Stimulated activated CD4-positive, alpha-beta T cell treated with anti-CD3 and anti-CD28 coated beads, Interleukin-1b, Interleukin-23, amount 100 ng/mL, for 24 hours (primary cell): ENCODE measurements at places on chromosomes 3 and 15.
A peak's percentile ranks its signal among the peaks of the same experiment; 100 is the strongest.

GRCh38 chr15:85622221-85622831, 172.4 kb downstream of the KLHL25 start:
- DNase-seq = no peak

- DNase-seq = no peak
Measured at GRCh38 chr15:29043736-29044502, 158.1 kb downstream of the APBA2 start.

DNA sequence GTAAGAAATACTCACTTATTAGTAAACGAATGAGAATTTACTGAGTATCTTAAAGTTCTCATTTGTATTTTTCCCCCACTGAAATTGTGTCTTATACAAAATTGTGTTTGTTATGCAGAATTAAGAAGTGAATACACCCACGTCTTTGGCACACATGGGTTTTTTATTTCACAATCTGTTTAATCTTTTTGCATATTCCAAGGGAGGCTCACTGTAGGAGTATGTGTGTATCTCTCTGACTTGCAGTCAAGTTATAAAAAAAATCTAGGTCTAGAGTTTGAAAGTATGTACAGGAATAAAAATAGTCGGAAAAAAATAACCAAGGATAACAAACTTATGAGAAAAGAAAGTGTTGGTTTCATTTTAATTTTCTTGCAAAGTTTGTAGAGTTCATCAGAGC, 255.2 kb downstream of the PDCD6IP start:
- DNase-seq = no peak

DNA sequence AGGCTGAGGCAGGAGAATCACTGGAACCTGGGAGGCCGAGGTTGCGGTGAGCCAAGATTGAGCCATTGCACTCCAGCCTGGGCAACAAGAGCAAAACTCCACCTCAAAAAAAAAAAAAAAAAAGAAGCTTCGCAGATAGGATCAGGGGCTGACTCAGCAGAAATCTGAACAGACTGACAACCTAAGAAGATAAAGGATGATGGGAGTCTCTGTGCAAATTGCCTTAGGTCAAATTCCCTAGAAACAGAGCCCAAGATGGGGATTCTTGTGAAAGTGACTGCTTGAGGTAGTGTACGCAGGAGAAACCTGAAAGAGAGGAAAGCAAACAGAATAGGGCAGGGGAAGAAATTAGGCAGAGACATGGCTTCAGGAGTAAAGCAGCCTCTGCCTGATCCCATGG, 160.8 kb upstream of the LRIG1 start:
- no peak for DNase-seq

- DNase-seq = no peak
Measured at GRCh38 chr3:187112934-187113793, 26.1 kb downstream of the RPL39L start.

DNA sequence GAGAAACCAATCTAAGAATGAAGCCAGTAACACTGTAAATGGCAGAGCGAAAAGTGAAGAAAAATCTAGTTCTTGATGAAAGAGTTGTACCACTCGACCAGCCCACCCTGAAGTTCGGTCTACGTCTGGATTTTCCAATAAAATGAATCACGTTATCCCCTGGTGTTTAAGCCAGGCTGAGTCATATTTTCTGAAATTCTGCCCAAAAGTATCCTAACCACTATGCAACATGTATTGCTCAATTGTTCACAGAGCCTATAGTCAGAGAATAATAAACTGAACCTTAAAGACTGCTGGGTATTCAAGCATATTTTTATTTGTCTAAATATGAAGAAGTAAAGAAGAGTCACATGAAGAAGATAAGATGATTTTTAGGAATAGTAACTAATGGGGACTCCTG, 245.7 kb downstream of the FGF12 start:
- DNase-seq = no peak

DNA sequence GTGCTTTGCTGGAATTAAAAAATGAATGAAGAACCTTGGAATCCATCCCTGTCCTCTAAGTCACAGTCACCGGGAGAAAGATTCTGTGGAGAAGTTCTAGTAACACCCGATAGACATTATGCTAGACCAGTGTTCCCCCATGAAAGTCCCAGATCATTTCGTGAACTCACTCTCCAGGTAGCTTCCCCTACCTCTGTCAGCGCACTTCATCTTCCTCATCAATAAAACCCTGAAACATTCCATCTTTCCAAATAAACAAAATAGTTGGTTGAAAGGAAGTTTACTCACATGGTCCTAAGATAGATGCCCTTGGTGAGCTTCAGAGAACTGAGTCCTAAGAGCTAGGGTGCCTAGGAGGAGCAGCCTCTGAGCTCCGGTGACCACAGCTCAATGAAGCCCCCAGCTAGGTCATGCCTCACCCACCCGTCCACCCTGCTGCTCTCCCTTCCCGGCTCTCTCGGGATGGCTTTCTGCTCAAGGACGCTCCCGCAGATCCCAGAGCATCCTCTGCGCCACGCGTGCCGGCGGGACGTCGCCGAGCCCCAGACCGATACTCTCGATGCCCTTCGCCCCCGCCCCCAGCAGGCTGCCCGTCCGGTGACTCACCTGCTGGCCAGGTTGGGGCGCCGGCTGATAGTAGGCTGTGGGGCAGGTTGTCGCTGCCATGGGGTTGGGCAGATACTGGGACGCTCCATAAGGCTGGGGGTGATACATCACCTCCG, 776 bp downstream of the VGLL3 start:
- DNase-seq = no peak

DNA sequence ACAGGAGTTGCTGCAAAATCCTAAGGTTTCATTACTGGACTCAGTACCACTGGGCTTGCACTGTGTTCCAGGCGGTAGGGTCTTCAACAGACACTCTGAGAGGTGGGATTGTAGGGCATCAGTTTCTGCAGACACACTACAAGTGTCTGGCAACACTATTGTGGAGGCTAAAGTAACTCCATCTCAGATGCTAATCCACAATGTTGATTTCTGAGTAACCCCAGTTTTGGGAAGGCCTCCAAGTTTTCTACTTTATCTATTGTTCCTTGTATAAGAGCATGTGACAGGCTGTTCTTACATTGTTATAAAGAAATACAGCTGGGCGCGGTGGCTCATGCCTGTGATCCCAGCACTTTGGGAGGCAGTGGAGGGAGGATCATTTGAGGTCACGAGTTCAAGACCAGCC, 2.5 kb upstream of the ABHD5 start:
- DNase-seq = no peak

DNA sequence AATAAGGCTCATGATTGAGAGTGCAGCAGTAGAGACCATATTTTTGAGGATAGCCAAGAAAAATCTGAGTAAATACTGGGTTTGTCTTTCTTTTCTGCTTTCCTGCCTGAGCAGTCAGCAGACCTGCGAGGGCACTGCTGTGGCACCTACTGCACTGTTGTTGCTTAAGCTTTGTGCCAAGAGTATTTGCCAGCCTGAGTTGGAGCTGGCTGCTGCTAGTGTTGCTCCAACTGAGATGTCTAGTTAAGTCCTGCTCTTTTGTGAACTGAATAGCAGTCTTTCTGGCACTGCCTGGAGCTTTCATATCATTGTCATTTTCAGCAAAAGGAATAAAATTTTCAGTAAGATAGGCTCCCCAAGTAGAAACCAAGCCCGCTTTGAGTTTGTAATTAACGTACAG, 214.5 kb upstream of the P2RY1 start:
- DNase-seq = no peak

- no peak for DNase-seq
Measured at GRCh38 chr3:149339931-149340309, 6.5 kb upstream of the TM4SF18 start.

DNA sequence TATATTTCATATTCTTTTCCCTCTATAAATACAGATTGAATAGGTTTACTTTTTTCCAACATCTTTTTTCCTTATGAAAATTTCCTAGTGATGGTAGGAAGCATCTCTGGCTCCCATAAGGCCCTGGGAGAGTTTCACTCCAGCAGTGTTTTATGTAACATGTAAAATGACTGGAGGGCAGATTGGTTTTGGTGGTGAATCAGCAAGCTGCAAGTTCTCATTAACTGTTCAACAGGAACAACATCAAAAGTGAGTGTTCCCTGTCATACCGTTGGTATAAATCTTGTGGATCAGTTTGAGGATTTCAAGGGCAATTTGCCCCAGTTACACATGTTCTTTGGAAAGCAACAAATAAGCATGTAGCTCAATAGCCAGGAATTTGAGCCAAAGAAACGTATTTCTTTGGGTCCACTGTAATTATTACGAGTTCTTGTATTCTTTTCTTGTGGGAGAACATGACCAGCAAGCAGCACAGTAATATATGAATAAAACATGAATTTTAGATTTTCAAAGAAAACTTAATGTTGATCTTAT, 345.7 kb downstream of the SV2B start:
- DNase-seq = no peak

GRCh38 chr15:41513506-41514227, at the start of gene LTK:
TSS of gene LTK (minus strand) at chr15:41513827. CDS start at chr15:41513709, 118 bp downstream.
- DNase-seq = no peak

DNA sequence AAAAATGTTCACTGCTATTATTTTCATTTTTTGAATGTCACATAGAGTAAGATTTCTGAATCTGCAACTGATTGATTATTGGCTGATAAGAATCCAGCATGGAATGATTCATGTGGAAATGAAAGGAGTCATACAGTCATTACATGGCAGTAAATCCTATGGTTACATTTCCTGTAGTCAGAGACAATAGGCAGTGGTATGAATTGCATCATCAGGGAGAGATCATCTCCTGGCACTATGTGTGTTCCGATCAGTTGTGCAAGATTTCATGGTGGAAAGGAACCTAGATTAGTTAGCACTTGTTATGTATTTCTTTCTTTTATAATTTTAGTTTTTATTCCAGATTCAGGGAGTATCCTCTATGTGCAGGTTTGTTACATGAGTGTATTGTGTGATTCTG, 38.8 kb downstream of the SLC12A1 start:
- DNase-seq = no peak

GRCh38 chr3:119745942-119746341, 36.0 kb upstream of the NR1I2 start:
- no peak for DNase-seq

DNA sequence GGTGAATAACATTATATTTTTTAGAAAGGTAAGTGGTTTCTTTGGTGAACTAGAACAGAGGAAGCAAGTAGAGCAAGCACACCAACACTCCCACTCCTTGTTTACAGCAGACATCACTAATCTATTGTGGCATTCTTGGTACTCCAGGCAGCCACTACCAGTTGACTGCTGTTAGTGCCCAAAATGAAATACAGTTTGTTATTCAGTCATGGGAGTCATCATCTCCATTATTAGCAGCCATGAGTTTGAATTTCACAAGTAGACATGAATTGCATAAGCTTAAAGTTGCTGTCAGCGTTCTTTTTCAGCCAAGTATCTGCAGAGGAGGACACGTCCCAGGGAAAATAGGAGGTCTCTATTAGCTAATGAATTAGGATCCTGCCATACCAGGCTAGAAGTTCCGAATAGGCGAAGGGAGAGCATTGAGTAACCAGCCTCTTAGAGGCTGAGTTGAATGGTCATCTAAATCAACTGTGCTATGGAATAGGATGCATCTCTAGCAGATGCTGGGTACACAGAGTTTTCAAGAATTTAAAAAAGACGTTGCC, 252.7 kb upstream of the ICE2 start:
- no peak for DNase-seq

DNA sequence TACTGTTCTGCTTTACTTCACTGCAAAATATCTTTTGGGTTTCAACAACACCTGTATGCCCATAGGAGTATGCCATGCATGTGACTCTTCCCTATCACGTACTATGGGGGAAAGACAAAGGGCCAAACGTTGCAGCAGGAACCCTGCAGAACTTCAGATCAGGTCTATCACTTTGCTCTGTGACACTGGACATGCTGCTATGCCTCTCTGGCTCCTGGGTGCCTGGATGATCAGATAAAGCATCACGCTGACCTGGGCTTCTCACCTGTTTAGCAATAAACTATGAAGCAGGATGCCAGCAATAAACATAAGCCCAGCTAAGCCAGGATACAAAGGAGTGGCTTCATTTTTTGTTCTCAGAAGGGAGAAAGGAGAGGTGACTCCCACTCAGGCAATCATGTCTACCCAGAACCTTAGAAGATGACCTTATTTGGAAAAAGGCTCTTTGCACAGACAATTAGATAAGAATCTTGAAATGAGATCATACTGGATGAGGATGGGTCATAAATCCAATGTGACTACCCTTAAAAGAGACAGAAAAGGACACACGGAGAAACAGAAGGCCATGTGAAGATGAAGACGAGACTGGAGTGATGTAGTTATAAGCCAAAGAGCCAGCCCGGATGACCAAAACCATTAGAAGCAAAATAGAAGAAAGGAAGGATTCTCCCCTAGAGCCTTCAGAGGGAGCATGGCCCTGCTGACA, 19.3 kb downstream of the POMGNT2 start:
- DNase-seq = no peak

GRCh38 chr3:32522682-32523081, 20.0 kb upstream of the CMTM6 start:
- no peak for DNase-seq

DNA sequence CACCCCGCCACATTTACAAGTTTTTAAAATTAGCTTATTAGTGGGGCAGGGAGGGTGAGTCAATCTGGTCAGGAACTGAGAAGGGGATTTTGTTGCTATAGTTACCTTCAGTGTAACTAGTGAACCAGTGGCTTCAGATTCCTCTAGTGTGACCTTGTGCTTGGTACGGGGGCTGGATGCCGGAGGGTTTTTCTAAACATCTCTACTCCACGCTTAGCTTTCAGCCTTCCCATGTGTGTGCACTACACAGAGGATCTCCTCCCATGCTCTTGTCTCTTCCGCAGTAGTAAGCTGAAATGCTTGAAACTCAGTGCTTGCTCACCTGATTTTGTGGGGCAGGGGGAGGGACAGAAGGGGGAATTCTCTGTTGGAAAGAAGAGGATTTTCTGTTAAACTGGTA, 67.9 kb upstream of the AKAP13 start:
- no peak for DNase-seq

GRCh38 chr3:102733791-102734563, 299.2 kb downstream of the ZPLD1 start:
- no peak for DNase-seq

GRCh38 chr15:69059557-69059943, 45.1 kb downstream of the NOX5 start:
- DNase-seq = no peak

DNA sequence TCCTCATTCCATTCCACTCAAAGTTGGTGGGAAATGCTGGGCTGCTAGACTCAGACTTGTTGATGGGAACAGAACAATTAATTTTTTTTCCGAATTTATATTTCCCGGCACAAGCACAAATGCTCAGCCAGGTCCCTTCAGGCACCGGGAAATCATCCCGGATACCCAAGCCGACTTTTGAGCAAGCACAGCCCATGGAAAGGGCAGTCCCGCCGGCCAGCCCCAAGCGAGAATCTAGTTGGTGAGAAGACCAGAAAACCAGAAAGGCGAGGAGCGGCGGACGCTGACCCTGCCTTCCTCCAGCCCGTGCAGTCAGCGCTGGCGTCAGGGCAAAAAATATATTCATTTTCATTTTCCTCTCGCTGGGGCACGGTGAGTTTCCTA, 763 bp upstream of the ZIC4 start:
- DNase-seq = no peak

GRCh38 chr3:157819270-157820156, 286.7 kb downstream of the SHOX2 start:
- DNase-seq = no peak

GRCh38 chr3:170599091-170599490, 13.2 kb upstream of the SLC7A14 start:
- no peak for DNase-seq

GRCh38 chr3:170358042-170359010, 811 bp downstream of the SKIL start:
- peak; percentile 47 for DNase-seq

- DNase-seq = peak; percentile 88
Measured at GRCh38 chr3:59575113-59576001, 525.5 kb upstream of the CFAP20DC start.

GRCh38 chr15:33649217-33649933, 318.9 kb upstream of the CHRM5 start:
- no peak for DNase-seq

- DNase-seq = no peak
Measured at GRCh38 chr15:38945551-38946298, 381.1 kb upstream of the RASGRP1 start.
